ENCODE measurements at places on chromosomes 3 and 15. TPM values are rescaled to one million over a fixed set of nuclear protein-coding genes. Genes with fewer than 3 reads are reported as not detected.

Gene IMPG2
- 0.12 TPM for total RNA-seq

Gene GHRL
- 0.38 TPM for total RNA-seq

Gene CCDC80
- not detected for total RNA-seq

Gene ITPKA
- 1.3 TPM for total RNA-seq

GRCh38 chr3:141796081-141796888 lies 33.1 kb downstream of the GRK7 start:
- H3K27ac ChIP-seq: peak overlapping the region; percentile 98
- H3K36me3 ChIP-seq: no peaks in the 10 kb centered on the region
- peak overlapping the region; percentile 82 for H3K4me3 ChIP-seq
- H3K4me1 ChIP-seq: peaks cover 39% of the 10 kb centered on the region
- H3K27me3 ChIP-seq: no peaks in the 10 kb centered on the region
- DNase-seq: peak; percentile 84

DNA sequence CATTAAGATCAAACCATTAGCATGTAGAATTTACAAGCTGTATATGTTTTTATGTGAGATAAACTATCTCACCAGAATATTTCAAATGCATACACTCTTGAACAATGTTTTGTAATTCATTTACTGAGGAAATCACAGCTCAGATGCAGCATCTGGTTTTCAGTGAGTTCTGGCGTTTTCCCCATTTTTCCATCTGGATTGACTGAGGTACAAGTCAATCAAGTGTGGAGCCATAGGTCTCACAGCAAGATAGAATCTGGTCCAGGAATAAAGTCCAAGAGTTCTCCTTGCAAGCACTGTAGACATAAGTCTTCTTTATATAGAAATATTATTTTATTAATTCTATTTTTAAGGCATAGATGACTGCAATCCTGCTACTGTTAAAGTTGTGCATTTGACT lies 219.3 kb downstream of the ZBBX start:
- no peak overlapping the region for H3K4me3 ChIP-seq
- H3K4me1 ChIP-seq: no peaks in the 10 kb centered on the region
- no peak overlapping the region for H3K27ac ChIP-seq
- DNase-seq: no peak

GRCh38 chr3:128855569-128855968 lies 23.9 kb upstream of the ACAD9 start:
- no peak overlapping the region for H3K4me3 ChIP-seq
- H3K36me3 ChIP-seq: peaks cover 28% of the 10 kb centered on the region
- no peaks in the 10 kb centered on the region for H3K4me1 ChIP-seq
- H3K27ac ChIP-seq: no peak overlapping the region
- no peaks in the 10 kb centered on the region for H3K27me3 ChIP-seq
- DNase-seq: no peak

GRCh38 chr15:85950101-85950500 lies 129.6 kb upstream of the AGBL1 start:
- H3K4me3 ChIP-seq: no peak overlapping the region
- no peaks in the 10 kb centered on the region for H3K36me3 ChIP-seq

DNA sequence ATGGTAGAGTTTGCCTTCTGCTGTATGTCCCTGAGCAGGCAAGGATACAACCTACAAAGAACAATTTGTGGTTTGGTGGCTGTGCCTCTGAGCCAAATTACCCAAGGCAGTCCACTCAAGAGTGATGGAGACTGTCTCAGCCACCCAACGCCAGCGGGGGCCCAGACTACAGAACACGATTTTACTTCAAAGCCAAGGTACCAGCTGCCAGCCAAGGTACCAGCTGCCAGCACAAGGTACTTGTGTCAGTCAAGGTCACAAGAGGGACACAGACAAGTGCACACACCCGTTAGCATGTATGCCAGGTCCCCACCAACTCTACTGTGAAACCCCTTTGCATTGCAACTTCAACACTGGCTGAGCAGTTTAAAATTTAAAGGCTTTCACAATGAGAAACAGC lies 23.5 kb downstream of the COLQ start:
- no peaks in the 10 kb centered on the region for H3K27me3 ChIP-seq
- H3K4me3 ChIP-seq: no peak overlapping the region
- H3K4me1 ChIP-seq: peaks cover 36% of the 10 kb centered on the region
- no peaks in the 10 kb centered on the region for H3K36me3 ChIP-seq
- H3K27ac ChIP-seq: no peak overlapping the region
- no peak for DNase-seq

DNA sequence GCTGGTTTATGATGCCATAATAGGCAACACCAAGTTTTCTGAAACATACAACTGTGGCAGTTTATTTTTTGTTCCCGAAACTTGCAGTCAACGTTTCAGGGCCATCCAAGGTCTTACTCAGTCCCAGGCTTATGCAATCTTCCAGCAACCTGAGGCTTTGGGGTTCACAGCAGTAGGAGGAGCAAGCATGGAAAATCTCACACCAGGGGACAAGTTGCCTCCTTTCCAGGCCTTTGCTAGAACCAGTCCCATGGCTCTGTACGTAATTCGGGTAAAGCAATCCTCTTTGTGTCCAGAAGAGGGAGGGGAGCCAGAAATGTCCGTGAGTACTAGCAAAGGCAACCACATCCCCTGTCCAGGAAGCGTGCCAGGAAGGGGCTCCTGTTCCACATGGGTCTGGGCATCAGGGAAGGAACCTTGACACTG lies 4.7 kb upstream of the FAM240A start:
- H3K4me1 ChIP-seq: no peaks in the 10 kb centered on the region
- no peak overlapping the region for H3K4me3 ChIP-seq
- no peak overlapping the region for H3K27ac ChIP-seq
- no peak for DNase-seq
- H3K27me3 ChIP-seq: peaks cover 6% of the 10 kb centered on the region
- H3K36me3 ChIP-seq: no peaks in the 10 kb centered on the region

- H3K4me3 ChIP-seq: no peak overlapping the region
- no peaks in the 10 kb centered on the region for H3K27me3 ChIP-seq
- DNase-seq: no peak
- H3K27ac ChIP-seq: no peak overlapping the region
Observed at GRCh38 chr3:86029590-86029989, 961.4 kb downstream of the VGLL3 start.

DNA sequence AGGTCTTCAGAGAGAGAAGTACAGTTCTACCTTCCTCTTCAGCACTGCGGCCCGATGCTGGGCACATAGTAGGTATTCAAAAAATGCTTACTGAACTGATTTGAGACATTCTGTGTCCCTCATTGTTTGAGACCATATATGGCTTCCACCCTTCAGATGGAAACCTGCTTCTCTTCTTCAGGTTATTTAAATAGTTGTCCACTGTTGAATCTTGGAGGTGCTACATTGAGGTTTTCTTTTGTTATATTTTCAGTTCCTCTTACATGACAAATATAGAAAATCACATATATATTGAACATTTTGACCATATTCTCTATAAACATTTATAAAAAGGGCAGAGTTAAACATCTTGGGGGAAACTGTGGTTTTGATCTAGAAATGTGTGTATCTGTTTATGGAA lies 200.2 kb upstream of the LRRC3B start:
- H3K27ac ChIP-seq: no peak overlapping the region
- H3K4me1 ChIP-seq: no peaks in the 10 kb centered on the region
- no peaks in the 10 kb centered on the region for H3K36me3 ChIP-seq
- no peak overlapping the region for H3K4me3 ChIP-seq
- H3K27me3 ChIP-seq: no peaks in the 10 kb centered on the region

GRCh38 chr3:102887431-102887830 lies 452.6 kb downstream of the ZPLD1 start:
- H3K27me3 ChIP-seq: no peaks in the 10 kb centered on the region
- DNase-seq: no peak
- no peak overlapping the region for H3K27ac ChIP-seq
- no peaks in the 10 kb centered on the region for H3K36me3 ChIP-seq
- H3K4me1 ChIP-seq: no peaks in the 10 kb centered on the region
- no peak overlapping the region for H3K4me3 ChIP-seq

DNA sequence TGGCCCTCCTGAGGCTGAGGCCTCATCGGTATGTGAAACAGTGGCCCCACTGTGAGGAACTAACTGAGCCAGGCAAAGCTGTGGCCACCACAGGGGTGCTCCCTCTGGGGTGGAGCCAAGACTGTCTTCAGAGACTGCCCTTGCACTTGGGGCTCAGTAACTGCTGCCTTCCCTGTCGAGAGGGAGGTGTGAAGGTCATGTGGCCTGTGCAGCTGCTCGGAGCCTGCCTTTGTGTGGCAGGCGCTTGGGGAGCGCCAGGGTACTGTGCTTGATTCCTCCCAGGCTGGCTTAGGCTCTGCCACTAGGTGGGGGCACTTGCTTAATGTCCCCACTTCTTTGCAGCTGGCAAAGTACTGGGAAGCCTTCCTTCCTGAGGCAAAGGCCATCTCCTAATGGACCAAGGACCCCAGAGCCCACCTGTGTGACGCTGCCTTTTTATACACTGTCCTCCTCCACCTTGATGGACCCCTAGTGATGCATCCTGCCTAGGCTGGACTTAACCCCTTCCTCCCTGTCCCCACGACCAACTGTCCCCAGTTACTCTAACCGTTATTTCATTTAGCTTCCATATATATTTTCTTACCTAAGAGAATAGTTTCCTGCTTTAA lies 14.2 kb upstream of the SNX22 start:
- no peak overlapping the region for H3K4me3 ChIP-seq
- no peaks in the 10 kb centered on the region for H3K27me3 ChIP-seq
- H3K36me3 ChIP-seq: peaks cover 12% of the 10 kb centered on the region
- H3K27ac ChIP-seq: no peak overlapping the region
- H3K4me1 ChIP-seq: no peaks in the 10 kb centered on the region

Data from activated naive CD8-positive, alpha-beta T cell treated with anti-CD3 and anti-CD28 coated beads for 36 hours (primary cell).